ENCODE measurements at places on chromosomes 4 and X.

- DNase-seq: no peak
Observed at GRCh38 chrX:10109695-10110094, 47.1 kb upstream of the CLCN4 start.

- DNase-seq: no peak
Observed at GRCh38 chrX:262381-262909, 18.7 kb upstream of the PLCXD1 start.

DNA sequence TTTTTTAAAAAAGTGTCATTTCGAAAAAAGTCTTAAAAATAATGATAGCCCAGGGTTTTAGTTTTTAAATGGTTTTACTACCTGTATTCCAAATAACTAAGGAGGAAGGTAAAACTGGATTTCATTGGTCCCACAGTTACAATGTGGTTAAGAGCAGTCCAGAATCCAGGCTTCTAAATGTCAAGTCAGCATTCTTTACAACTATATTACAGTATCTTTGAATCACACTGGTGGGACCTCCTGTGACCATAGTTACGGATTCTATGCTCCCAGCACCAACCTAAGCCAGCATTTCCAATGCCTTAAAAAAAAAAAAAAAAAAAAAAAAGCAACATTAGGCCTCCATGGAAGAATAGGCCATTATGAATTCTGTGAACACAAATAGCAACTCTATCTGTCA, 6.2 kb downstream of the TIGD4 start:
- DNase-seq: no peak

DNA sequence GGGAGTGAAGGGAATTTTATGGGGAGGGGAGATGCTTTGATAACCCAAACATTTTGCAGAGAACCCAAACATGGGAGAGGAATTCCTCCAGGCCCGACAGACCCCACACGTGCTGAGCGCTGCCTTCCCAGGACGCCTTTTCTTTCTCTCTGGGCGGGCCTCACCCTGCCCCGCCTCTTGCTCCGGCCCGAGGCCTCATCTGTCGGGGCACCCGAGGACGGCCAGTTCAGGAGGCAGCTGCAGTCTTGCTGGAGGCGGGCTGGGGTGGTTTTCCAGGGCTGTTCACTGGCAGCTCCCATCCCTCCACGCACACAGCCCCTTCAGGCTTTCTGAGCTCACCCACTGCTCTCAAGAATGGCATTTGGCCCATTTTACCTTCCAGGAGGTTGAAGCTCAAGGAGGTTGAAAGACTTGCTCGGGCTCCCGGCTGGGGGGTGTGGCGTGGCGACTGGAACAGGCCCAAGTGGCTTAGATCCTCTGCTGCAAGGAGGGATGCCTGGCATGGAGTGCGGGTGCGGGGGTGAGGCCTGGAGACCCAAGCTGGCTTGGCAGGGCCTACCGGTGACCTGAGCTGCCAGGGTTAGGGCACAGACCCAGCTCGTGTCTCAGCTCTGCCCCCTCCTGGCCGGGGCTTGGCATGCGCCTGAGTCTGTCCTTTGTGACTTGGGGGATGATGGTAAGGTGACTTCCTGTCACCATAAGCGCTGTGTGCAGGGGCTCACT, 99.2 kb downstream of the PSAPL1 start:
- DNase-seq: peak; percentile 31

GRCh38 chrX:138691186-138691585, 20.3 kb downstream of the FGF13 start:
- DNase-seq: no peak

DNA sequence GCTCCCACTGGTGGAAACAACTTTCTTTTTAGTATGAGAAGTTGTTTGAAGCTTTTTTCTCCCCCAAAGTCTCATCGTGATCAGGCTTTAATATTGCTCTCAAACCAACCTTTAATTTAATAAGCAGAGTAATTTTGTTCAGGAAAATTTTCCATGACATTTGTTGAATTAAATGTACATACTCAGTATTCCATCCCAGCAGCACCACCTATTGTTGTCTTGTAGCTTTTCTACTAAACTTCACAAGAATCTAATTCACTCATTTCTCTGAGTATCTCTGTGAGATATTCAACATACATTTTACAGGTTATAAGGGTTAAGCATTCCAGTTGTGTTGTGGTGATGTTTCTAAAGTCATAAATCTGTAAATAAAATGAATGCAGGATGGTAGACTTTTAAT, 218.3 kb upstream of the HAND2 start:
- DNase-seq: no peak

DNA sequence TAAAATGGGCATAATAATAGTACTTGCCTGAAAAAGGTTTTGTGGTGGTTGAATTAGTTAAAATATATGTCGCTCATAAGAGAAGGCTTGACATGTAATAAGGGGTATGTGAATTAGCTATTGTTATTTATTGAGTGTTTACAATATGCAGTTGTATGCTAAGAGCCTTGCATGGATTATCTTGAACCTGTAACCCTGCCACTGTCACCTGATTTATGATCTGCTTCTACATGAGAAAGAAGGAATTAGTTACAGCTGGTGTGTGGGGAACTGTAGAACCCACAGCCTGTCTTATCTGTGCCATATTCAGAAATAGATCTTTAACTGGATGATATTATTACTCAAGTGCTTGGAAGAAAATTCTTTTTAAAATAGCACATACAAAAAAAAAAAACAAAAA, 227.7 kb downstream of the LDB2 start:
- DNase-seq: no peak

GRCh38 chr4:76896614-76897535, 1.1 kb downstream of the SOWAHB start:
- DNase-seq: peak; percentile 63

DNA sequence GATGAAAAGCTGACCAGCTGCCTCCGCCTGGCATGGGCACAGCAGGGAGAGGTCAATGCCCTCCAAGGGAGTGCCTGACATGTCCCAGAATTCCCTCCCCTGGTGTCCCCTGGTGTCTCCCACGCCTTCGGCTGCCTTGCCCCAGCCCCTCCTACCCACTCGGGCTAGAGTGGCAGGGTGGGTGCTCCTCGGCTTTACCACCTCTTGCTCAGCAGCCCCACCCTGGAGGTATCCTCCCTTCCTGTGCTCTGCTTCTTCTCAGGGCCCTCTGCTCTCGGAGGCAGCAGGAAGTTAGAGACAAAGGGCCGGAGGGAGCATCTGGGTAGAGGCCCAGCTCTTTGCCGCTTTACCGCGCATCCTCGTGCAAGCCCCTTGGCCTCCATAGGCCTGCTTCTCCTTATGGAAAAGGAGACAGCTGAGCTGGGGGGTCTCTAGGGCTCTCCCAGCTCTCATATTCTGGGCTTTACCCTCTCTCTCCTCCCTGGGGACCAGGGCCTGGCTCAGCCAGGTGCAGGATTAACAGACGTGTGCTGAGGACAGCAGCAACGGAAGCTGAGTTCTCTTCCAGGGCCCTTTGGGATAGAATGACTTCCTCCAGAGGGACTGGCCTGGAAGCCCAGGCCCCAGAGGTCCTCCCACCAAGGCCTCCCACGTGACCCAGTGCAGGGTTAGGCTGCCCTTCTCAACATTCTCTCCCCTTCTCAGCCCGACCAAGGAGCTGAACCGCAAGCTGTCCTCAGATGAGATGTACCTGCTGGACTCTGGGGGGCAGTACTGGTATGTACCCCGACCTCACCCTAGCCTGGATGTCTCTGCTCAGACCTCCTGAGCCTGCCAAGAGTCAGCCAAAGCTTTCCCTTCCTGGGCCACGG, 17.2 kb downstream of the XPNPEP2 start:
- DNase-seq: no peak

GRCh38 chrX:39930786-39931528, 166.8 kb downstream of the BCOR start:
- no peak for DNase-seq

DNA sequence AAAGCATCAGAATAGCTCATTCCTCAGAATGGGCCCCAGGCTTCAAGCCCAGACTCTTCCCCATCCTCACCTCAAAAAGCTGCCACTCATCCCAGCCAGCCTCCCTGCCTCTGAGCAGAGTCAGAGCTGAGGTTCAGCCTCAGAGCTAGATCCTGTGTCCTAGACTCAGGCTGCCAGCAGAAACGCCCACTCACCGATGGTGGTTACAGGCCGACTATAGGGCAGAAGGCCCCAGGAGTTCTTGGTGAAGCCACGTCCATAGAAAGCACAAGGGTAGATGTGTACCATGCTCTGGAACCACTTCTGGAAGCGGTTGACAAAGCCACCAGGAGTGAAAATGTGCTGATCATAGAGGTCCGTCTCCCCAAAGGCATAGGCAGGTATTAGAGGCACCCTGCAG, 7.7 kb downstream of the AWAT2 start:
- DNase-seq: no peak

Data from activated T-cell treated with anti-CD3 and anti-CD28 coated beads, Interleukin-2, amount 50 U/mL, for 1 hour (primary cell).